ENCODE measurements at places on chromosomes 5 and 9.
A peak's percentile ranks its signal among the peaks of the same experiment; 100 is the strongest.

DNA sequence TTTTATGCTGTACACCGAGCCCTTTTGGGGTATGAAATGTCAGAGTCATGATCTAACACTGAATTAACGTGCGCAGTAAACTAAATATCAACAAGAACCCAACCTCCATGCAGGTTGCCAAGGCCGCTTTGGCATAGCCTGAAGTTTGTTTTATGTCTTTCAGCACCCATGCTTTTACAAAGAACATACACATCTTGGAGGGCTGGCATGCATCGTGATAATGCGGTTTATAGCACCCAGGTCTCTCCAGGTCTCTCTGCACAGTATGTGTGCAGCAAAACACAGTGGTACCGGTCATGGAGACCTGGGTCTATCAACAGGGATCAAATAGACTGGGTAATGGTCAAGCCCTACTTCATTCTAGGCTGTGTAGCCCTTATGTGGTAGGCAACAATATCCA is 11.8 kb downstream of the NPR3 start:
- no peak for DNase-seq

DNA sequence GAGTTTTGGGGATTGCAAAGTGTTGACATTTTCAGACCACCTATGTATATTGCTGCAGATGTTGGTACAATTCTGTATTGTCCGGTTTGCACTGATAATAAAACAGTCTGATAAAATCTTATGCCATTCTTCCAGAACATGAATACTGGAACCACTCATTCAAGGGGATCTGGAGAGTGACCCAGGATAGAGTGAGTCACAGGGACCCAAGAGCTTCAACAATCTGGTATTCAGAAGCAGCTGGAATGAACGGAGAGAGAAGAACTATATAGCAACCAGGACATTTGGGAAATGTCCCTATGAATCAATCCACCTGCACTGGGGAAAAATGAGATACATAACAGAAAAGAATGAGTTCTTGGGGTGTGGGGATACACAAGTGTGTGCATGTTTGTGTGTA is 73.3 kb downstream of the SH3TC2 start:
- no peak for DNase-seq

DNA sequence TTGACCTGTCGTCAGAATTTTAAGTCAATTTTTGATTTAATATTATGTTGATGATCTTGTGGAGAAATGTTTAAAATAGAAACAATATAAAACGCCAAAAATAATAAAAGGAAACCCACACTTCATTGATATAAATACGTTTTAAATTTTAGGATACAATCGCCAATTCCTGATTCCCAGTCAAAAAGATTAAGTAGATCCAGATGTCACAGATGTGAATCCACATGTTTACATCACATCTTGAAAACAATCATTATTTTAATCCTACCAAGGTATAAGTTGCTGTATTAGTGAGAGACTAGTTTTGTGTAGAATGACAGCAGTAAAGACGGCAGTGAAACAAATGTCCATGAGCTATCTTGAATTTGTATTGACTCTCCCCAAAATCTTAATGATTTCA is 4.9 kb downstream of the TAS2R1 start:
- DNase-seq, result no peak

DNA sequence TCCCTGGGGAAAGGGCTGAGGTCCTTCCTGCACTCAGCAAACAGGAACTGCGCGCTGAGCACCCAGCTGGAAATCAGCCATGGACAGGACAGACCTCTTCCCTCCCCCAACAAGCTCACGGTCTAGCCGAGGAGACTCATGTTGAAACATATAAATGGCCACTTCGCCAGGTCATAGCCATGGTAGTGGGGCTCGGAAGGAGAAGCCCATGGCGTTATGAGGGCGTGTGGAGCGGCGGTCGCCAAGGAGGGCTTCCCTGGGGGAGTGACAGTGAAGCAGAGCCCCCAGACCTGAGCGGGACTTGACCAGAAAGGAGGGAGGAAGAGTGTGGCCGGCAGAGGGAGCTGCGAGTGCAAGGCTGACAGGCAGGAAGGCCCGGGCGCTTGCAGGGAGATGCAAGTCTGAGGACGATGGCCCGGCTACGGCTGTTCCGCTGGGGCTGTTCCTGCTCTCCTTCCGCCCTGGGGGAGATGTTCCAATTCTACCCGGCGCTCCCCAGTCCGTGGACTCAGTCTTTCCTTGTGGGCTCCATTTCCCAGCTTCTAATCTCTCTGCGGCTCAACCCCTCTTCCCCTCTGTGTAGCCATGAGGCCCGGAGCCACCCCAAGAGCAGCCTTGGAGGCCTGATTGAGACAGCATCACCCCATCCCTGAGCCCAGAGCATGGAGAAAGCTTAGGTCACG is 43.9 kb upstream of the PRRC2B start:
- DNase-seq, result peak; percentile 74

DNA sequence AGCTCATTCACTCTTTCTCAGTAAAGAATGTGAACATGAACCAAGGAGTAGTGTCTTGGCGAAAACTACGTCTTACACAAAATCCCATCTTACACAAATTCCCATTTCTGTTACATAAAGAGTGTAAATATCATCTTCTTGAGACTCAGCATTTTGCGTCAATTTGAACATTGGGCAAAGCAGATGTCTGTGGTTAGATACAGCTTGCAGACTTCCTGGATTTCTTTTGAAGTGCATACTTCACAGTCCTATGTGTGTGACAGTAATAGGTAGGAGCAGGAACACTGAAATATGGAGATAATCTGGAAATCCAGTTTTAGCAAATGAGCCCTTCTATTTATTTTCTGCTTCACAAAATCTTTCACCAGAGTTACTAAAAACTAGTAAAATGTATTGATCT is 58.8 kb downstream of the C6 start:
- DNase-seq, result no peak

Measured in DMS79 (cell line).